ENCODE measurements at places on chromosomes 16 and 17.

GRCh38 chr17:81794509-81794908, 9.4 kb upstream of the GCGR start:
- DNase-seq, result no peak

GRCh38 chr17:78588258-78589030, 11.2 kb upstream of the DNAH17 start:
- DNase-seq, result no peak

GRCh38 chr16:27239906-27240655, 28.5 kb downstream of the NSMCE1 start:
- DNase-seq, result no peak

DNA sequence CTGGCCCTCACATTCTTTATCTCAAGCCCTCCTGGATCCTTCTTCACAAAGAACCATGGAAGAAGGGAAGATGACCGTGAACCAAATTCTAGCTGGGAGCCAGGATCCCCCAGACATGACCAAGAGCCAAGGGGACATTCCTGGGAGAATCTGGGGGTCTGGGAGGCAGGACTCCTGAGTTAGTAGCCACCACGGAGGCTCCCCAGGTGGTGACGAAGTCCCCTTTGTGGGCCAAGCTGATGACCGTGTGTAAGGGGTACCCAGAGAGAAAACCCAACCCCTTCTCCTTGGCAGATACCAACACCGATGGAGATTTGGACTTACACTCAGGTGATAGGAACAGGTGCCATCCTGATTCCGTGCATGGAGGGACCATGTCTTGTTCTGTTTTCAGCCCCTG, 6.8 kb upstream of the GFAP start:
- no peak for DNase-seq

DNA sequence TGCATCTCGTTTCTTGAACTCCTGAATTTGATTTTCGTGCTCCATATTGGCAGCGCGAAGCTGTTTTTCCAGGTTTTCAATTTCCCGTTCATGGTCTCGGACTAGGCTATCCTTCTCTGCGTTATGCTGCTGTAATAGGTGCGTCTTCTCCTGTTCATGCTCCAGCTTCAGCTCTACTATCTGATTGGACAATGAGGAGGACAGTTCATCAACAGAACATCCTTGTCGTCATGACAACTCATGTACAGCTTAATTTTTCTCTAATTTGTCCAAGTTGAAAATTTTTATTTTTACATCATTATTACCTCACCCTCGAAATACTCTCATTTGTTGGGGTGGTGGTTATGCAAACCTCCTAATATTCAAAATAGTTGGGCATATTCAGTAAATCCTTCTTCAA, 289.8 kb downstream of the CEP112 start:
- no peak for DNase-seq

- DNase-seq, result no peak
These were observed 1.5 kb upstream of the TTYH2 start for GRCh38 chr17:74211912-74212208.

DNA sequence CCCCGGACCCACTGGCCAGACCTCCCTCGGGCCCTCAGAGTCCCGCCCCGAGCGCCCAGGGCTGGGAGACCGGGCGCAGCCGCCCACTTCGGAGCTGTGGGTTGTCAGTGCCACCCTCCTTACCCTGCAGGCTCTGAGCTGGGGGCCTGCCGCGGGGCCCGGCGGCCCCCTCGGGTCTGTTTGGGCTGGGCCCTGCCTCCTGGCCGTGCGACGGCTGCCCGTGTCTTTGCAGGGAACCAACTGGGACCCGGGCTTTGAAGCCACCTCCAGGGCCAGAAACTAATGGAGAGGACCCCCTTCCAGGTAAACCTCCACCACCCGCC, 443 bp downstream of the TEDC2 start:
- no peak for DNase-seq

- no peak for DNase-seq
These were observed 35.5 kb upstream of the METTL16 start for GRCh38 chr17:2547176-2547575.

GRCh38 chr17:4480929-4481898, 17.5 kb upstream of the SPNS2 start:
- no peak for DNase-seq

DNA sequence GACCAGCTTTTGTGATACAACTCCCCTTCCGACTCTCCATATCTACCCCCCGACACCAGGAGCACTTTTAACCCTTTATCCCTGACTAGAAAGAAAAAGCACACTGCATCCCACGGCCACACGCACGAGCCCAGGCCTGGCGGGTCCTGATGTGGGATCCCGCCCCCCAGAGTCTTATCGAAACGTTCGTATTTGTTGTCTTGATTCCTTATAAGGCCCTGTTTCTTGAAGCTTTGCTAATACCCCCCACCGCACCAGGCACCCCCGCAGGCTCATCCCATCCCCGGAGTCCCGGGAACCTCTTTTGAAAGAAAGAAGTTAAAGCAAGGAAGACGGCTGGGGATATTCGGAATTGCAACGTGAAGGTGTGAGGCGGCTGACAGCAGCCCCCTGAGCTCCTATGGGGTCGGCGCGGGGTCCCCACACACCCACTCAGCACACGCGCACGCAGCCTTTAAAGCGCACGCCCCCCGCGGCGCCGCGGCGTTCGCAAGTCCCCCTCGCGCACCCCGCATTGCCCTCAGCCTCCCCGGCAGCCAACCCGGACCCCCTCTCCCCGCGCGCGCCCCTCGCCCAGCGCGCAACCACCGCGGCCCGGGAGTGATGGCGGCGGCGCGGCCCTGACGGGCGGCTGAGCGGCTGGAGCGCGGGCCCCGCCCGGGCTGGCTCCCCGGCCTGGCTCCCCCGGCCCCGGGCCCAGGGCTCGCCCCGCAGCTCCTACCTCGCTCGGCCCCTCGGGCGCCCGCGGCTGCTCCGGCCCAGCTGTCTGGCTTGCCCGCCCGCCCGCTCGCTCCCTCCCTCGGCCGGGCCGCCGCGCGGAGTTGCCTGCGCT, 448 bp downstream of the STAT5B start:
- DNase-seq, result no peak

GRCh38 chr16:76378020-76378419, 100.8 kb downstream of the CNTNAP4 start:
- no peak for DNase-seq

DNA sequence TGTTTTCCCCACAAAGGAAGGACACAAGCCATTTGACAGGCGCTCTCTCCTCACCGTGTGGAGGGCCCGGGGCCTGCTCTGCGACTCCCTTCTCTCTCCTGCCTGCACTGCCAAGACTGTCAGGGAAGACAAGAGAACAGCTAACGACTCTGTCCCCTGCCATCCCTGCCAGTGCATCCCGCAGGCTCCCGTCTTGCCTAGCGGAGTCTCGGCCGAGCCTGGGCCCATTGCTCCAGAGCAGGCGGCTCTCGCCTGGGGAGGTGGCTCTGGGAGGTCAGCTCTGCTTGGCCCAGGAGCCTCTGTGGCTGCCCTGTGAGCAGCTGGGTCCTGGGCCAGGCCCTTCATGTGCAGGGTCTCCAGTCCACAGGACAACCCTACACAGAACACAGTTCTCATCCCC, 53.0 kb downstream of the WNT3 start:
- no peak for DNase-seq

DNA sequence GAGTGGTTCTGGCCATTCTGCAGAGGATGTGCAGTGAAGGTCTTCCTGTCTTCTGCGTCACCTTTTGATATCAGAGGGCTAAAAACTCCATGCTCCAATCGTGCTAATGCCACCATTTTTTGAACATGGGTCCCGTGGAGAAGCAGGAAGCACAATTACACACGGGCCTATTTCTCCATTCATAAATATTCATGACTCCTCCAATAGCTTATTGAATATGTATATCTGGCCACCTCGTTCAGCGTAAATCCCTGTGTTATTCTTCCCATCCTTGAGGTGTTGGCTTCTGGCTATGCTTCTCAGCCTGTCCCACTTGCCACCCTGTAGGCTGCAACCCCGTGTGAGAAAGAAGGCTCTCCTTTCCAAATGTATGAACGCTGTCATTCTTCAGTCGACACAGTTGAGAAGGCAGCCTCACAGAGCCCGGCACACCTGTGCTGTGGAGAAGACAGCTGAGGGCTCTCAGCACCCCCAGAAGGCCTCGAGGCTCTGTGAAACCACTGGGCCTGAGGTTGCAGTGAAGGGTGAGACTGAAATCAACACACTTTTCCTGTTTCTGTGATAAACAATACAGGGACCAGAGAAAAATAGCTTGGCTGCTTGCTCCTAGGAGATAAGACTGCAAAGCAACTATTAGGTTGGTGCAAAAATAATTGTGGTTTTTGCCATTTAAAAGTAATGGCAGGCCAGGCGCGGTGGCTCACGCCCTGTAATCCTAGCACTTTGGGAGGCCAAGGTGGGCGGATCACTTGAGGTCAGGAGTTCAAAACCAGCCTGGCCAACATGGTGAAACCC, 4.9 kb upstream of the ANKRD40CL start:
- no peak for DNase-seq

DNA sequence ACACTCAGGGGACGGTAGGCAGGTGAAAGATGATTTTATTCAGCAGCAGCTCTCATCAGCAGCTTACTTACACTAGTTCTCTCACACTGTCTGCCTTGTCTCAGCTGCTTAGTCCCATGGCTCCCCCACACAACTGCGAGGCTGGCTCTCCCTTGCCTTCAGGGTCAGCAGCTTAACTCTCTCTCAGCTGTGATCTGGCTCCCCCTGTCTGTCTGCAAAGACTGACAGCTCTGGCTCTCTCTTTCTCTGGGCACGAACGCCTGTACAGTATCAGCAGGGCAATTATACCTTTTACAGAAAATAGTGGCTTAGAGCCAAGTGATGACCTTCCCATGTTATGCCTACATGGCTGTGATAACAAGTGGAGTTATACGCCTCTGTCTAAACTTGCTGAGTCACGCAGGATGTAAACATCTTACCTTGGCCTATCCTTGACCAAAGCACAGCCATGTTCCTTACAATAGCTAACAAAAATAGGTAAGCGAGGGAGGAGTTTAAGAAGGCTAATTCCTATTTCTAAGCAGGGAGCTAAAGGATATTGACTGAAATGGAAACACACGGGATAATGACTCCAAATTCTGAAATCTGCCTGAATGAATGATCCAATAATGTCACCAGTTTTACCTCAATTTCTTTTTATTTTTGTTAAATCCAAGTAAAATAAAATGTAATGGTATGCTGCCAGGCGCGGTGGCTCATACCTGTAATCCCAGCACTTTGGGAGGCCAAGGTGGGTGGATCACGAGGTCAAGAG, 1.1 kb upstream of the NDUFAB1 start:
- no peak for DNase-seq

DNA sequence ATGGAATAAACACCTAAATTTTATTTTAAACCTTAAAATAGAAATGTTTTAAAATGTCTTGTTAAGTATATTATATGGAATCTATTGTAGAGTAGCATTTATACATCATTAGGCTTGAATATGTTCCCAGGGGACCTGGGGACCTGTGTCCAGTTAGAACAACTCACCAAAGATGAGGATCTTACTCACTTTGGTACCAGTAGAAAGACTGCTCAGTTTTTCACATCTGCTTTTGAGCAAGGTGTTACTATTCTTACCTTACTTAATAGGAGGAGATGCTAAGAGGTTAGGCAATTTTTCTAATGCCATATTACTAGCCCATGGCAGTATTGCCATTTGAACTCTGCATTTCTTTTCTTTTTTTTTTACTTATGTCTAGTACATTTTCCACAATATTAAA, 14.7 kb downstream of the STXBP4 start:
- DNase-seq, result no peak

DNA sequence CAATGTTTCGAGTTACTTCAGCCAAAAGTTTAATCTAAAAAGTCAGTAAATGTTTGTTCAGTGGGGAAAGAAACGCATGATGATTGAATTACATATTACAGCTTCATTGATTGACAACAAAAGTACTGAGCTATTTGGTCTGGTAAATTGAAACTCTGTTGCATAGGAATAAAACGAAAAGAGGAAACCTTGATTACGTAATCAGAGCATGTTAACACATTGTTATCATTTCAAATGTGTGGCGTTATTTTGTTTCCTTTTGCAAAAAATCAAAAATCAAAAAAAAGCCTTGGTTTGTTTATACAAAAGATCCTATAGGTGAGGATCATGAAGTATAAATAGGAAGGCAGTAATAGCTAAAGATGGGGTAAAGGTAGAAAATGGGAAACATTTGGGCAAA, 19.5 kb upstream of the CA10 start:
- no peak for DNase-seq

- DNase-seq, result no peak
These were observed 53.7 kb downstream of the MAP2K6 start for GRCh38 chr17:69468207-69468606.

DNA sequence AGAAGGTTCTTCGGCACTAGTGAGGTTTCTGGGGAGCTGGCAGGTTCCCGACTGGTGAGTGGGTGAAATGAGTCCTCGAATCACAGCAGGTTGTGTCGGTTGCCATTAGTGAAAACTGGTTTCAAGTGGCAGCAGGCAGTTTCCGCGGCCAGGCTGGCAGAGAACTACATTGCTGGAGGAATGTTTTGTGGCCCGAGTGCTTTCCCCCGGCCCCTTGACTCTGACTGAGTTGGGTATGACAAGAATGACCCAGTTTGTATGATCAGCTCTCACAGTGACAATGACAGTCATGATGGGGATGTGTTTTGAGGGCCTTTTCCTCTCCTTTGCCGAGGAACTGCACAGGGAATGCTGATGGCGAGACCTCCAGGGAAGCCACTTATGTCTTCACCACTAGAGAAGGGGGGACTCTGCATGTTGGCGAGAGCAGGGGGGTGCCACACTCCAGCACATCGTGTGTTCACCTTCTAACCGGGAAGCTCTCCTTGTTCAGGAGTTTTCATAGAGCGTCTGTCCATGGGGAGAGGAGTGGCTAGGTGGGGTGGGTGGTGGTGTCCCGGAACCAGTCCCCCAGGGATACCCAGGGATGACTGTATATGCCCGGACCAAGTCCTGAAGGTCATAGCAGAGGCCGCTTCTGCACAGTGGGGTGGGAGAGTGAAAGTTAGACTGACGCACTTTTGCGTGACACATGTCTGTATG, 206.0 kb upstream of the CHMP6 start:
- DNase-seq, result no peak

- no peak for DNase-seq
These were observed 24.3 kb upstream of the RFFL start for GRCh38 chr17:35087731-35088355.

DNA sequence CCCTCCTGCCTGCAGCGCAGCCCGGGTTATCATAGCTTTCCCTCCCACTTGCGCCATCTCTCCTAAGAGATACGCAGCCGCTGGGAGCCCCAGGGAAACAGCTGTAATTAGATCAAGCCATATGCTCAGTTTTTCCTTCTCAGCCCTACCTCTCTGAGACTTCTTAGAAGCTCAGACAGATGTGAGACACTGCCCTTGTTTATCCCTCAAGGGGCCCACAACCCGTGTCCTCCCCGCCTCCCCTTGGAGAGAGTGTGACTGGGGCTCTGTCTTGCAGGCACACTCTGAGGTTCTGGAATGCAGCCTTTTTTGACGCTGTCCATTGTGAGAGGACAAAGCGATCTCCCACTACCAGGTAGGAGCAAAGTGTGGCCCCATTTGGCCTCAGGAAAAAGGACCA, 31.2 kb downstream of the CIBAR2 start:
- no peak for DNase-seq

DNA sequence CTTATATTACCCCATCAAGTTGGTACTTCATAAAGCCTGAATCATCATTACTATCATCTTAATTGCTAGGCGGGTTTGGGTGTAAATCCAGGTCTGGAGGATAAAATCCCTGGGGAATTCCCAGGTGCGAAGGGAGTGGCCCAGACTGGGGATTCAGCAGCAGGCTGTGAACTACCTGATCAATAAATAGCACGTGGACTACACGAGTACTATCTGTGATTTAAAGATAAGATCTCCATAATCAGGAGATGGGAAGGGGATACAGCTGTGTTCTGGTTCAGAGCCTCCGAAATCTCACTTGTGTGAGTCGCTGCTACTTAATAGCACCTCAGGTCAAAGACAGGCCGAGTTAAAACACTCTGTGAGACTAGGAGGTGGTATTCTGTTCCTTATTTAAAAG, 512.6 kb upstream of the ZFHX3 start:
- no peak for DNase-seq

GRCh38 chr16:2884041-2884451, 1.0 kb downstream of the FLYWCH2 start:
- DNase-seq, result no peak

All from stimulated activated CD8-positive, alpha-beta memory T cell treated with anti-CD3 and anti-CD28 coated beads, Interleukin-7, amount 100 ng/mL, for 1 hour (primary cell).